ENCODE measurements at places on chromosomes 7 and 10.

GRCh38 chr10:122245897-122246296 lies 25.2 kb upstream of the BTBD16 start:
- DNase-seq = no peak

- DNase-seq = no peak
Observed at GRCh38 chr10:35387768-35388167, 51.5 kb downstream of the CCNY start.

DNA sequence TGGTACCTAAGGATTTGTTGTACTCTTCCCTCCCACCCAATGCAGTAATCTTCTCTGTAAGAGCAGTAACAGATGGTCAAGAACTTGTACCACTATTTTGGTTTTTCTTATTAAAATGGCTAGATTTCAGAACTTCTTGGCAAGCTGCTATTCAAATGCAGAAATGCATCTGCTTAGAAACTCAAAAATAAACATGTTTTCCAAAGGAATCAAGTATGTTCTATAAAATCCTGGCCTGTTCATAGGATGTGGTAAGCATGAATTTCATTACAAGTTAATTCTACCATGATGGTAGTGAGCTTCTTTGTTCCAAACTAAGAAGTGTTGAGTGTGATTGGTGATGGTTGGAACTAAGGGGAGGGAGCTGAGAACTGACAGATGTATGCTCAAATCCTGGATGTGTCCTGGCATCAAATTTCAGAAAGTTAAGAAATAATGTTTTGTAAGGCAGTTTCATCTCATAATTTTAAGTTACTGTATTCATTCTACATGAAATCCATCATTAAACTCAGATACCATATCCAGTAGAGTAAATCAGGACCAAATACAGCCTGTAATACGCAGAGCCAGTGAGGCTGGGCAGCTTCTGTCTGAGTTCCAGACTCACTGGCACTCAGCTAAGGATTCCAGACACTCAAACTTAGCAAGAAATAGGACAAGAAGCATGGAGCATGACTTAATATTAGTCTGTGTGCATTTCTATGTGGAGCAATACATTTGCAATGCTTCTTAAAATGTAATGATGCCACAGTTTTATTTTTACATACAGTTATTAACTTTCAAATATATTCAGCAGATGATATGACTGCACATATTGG lies 119.6 kb downstream of the TES start:
- no peak for DNase-seq

DNA sequence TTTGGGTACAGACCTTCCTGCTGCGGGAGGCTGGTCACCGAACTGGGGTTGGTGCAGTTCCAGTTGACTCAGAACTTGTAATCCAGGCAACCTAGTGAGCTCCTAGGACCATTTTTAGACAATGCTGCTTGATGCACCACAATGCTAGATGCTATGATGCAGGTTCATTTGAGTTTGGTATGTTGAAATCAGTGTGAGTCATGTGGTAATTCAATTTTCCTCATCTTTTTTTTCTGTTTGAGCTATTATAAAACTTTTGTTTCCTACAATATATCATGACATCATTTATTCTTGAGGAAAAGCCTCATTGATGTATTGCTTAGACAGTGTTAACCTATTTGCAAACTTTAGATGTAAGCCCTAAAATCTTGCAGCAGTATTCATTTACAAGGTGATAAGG lies 40.9 kb upstream of the MTPN start:
- no peak for DNase-seq
